ENCODE measurements at places on chromosomes 3 and 15. TPM values are rescaled to one million over a fixed set of nuclear protein-coding genes. Genes with fewer than 3 reads are reported as not detected.

The GTF2E1 gene
- 24.7 TPM for total RNA-seq

The GOLGA6L7 gene
- total RNA-seq = not detected

- H3K36me3 ChIP-seq = no peaks in the 10 kb centered on the region
- H3K4me1 ChIP-seq = peaks cover 21% of the 10 kb centered on the region
- DNase-seq = no peak
- no peak overlapping the region for H3K27ac ChIP-seq
- no peak overlapping the region for H3K4me3 ChIP-seq
- H3K27me3 ChIP-seq = peaks cover 10% of the 10 kb centered on the region
Measured at GRCh38 chr15:70670680-70671079, 92.7 kb downstream of the UACA start.

The EOMES gene
- 5.6 TPM for total RNA-seq

GRCh38 chr3:1330107-1330506, 237.3 kb downstream of the CNTN6 start:
- no peak overlapping the region for H3K4me3 ChIP-seq
- no peaks in the 10 kb centered on the region for H3K4me1 ChIP-seq
- no peaks in the 10 kb centered on the region for H3K27me3 ChIP-seq
- no peak overlapping the region for H3K27ac ChIP-seq
- DNase-seq = no peak

The PAQR9 gene
- not detected for total RNA-seq
